ENCODE measurements at places on chromosomes 1 and 21.

DNA sequence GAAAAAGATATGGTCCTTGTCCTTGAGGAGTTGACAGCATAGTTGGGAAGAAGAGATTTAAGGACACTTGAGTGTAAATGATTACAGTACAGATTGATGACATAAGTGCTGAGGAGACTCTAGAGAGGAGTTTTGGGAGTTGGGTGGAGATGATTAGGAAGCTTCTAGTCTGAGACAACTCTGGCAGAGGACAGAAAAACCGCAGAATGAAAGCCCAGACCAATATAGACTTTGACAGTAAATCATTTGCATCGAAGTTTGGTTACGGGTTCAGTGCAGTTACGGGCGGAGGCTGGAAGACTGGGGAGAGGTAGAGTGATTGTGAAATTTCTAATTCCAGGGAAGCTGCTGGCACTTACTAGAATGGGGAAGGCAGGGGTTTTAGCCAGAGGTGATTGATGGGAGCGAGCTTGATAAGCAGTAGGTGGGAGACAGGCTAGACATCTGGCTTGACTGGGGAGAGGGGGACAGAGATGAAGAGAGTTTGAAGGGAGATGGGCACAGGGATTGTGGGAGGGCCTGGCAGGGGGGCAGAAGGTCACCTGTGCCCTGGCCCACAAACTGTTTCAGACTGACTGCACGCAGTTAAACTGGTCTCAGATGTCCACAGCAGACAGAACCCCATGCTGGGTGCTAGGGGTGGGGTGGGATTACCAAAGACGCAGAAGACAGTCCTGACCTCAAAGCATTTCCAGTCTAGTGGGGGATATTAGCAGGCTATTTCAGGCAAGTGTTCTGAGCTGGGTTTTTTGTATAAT, 20.1 kb downstream of the SH2D2A start:
- DNase-seq = no peak

DNA sequence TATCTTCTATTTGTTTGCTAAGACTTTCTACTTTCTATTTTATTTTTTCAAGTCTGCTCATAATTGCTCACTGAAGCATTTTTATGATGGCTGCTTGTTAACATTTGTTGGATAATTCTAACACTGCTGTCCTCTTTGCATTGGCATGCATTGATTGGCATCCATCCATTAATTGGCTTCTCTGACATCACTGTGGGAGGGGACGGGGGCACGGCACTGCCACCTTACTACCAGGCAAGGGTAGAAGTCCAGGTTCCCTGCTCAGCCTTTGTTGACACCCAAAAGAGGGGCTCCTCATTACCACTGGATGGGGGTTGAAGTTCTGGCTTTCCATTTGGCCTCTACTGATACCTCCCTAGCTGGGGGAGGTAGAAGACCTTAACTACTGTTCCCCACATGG, 11.5 kb upstream of the ABCG1 start:
- no peak for DNase-seq

DNA sequence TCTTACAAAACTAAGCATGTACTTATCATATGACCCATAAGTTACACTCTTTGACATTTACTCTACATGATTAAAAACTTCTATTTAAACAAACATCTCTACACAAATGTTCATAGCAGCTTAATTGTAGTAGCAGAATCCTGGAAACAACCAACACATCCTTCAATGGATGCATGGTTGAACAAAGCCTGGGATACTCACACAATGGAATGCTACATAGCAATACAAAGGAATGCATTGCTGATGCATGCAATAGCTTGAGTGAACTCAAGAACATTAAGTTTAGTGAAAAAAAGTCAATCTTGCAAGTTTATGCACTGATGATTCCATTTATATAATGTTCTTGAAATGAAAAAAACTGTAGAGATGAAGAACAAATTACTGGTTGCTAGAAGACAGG, 686.9 kb downstream of the LRRIQ3 start:
- DNase-seq = no peak

DNA sequence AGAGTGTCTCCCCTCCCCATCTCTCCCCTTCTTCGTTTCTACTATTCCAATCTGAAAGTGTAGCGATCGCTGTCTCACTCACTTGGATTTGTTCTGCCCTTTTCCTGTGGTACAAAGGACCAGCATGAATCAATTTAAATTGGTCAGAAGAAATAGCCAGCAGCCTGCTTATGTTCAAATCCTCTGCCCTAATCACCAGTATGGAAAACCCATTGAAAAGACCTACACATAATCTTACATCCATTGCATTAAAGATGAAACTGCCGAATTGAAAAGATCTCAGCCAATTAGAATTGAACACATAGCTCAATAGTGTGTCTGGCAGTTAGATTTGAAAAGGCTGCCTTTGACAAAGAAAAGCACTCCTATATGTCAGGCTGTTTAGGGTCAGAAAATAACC, 122.6 kb downstream of the TNNI3K start:
- DNase-seq = no peak

- DNase-seq = no peak
Measured at GRCh38 chr1:23759277-23759676, 16.0 kb downstream of the ELOA start.

- DNase-seq = no peak
Measured at GRCh38 chr1:86455073-86455472, 13.7 kb upstream of the CLCA1 start.

DNA sequence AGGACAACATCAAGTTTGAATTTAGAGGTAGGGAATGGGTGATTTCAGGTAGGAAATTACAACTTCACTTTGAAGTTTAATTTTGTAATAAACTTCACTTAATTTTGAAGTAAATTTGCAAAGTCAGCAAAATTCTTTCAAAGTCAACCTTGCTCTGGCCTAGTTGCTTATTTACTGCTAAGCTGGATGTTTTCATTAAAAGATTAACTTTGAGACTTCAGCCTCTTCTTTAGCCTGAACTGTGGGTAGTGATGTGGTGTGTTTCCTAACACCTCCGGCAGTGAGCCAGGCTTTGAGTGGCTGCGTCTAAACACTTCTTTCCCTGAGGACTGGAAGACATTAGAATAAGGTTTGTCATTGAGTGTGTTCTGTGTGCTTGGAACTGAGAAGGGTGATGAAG, at the start of gene HAO2:
Gene HAO2, plus strand, starts transcription at position 232 of the 400 bp plus-strand sequence. CDS start 12,301 bp downstream, outside the sequence.
- no peak for DNase-seq

DNA sequence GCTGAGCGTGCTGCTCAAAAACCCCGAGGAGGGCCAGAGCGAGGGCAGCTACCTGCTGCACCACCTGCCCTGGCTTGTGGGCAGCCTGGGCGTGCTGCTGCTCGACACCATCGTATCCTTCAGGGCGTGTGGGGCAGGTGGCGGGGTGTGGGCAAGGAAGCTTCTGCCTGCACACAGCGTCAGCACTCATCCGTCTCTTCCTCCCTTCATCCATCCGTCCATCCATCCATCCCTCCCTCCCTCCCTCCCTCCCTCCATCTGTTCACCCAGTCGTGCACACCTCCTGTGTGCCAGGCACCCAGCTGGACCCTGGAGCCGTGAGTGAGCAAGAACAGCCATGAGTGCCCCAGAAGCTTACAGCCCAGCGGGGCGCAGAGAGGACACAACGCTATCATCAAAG, 15.2 kb downstream of the SLC66A1 start:
- DNase-seq = no peak

DNA sequence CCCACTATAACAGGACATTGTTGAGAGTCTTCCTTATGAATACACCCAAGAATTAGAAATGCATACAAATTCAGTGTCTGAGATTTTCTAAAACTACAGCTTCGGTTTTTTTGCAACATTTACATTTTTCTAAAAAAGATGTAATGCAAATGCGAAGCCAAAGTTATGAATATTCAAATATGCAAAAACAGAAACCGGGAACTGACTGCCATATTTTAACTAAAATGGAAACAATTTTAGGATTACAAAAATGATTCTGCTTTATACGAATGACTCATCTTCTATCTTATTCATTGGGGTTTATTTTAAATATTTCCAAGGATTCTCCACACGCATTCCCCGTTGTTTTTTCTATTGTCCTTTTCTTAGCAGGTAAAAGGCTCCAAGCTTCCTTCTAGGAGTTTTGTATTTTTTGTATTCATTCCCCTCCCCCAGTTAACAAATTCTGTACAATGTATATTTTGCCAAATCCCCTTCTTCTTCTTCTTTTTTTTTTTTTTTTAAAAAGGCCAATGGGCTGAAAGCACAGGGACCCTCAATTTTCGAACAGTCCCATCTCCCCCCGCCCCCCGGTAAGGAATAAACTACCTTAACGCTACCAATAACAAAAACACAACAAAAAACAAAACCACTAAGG, 1.0 kb downstream of the ARPC5 start:
- no peak for DNase-seq

GRCh38 chr1:30085811-30086770, 637.3 kb downstream of the MATN1 start:
- no peak for DNase-seq

GRCh38 chr1:21508580-21509350, 458 bp upstream of the ALPL start:
- DNase-seq = no peak

- DNase-seq = no peak
Measured at GRCh38 chr1:89581859-89582258, 51.1 kb upstream of the LRRC8C start.

GRCh38 chr1:37890378-37891014, 31.1 kb upstream of the MTF1 start:
- no peak for DNase-seq

DNA sequence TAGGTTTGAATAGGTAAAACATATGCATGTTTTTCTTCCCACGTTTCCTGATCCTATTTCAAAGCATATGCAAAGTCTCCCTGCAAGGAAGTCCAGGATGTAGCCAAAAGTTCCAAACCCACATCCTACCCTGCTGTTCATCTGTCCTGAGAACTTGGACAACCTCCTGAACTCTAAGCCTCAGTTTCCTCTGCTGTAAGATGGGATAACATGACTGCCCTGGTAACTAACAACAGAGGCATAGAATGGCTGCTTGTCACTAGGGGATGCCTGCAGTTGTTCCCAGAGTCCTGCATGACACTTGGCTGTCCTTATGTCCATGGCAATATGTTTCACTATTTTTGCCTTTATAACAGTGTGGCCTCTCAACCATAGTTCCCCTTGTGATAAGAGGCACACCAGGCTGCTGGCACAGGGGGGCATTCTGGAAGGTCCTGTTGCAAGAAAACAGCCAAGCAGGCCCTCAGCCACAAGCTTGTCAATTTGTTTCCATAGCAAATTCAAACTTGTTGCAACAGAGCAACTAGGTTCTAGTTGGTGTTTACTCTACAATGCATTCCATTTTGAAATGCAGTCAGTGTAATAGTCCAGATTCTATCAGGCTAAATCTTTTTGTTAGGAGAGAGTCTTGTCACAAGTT, 1.5 kb upstream of the HDGF start:
- DNase-seq = no peak

DNA sequence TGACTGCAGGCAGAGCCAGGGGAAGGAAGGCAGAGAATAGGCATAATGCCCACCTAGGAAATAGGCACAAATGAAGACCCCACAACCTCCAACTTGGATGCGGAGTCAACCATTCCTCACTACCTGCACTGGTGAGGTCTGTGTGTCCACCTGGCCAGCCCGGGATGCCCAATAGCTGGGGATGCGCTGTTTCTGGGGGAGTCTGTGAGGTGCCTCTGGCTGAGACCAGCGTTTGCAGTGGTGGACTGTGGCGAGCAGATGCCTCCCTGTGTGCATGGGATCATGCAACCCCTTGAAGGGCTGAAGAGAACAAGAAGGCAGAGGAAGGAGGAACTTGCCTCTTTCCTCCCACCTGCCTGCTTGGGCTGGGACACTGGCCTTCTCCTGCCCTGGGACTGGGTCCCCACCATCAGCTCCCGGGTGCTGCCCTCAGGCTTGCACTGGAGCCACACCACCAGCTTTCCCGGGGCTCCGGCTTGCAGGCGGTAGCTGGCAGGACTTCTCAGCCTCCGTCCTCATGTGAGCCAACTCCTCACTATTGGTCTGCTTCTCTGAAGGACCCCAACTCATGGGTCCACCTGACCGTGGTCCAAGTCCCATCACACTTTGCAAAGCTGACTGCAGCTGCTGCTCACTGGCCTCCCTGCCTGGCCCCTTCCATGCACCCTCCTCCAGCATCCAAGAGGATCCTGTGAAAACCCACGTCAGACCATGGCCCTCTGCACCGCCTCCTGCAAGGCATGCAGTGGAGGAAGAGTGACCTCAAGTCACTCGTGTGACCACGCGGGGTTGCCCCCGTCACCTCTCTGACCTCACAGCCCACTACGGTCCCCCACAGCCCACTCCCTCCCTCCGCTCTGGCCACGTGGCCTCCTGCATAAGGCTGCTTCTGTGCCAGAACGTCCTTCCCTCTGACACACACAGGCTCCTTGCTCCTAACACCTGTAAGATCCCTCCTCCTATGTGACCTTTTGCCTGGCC, 2.7 kb upstream of the PDE9A start:
- no peak for DNase-seq

DNA sequence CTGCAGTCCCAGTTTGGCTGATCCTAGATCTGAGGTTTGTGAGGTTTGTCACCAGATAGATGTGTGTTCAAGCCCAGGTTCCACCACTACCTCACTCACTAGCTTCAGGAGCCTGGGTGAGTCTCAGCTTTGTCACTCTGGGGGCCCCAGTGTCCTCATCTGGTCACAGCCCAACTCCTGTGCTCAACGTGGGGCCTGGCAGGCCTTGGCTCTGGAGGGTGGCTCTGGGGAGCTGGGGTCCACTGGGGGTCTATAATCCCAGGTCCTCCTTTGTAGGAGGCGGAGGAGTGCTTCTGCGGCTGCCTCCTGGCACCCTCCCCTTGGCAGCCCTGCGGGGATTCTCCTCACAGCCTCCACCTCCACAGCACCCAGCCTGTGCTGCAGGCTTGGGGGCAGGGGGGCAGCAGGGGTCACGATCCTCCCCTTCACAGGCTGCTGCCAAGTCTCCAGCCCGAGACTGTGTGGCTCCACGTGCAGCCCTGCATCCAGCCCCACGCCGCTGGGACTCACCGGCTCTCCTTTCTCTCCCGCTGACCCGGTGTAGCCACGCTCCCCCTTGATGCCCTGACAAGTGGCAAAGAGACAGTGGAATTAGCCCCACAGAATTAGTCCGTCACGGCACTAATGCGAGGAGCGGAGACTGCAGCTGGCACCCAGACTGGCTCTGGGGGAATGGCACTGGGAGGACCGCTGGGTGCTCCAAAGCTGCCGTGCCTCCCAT, 22.5 kb upstream of the PEF1 start:
- DNase-seq = no peak

DNA sequence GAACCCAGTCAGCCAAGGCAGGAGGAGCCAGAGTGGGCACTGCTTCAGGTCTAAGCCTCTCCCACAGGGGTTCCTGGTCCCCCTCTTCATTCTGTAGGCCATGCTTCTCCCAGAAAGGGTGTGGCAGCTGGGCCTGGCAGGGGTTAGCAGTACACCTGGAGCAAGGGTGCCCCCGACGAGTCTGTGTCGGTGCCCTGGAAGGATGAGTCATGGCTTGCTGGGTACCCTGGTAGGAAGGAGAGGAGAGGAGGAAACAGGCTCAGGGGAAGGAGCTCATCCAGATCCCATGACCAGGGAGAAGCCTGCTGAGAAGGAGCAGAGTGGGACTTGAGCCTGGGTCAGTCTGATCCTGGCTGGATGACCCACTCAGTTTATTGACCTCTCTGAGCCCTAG, 10.3 kb downstream of the KDF1 start:
- no peak for DNase-seq
